Aorta (tissue), 5 donors: ENCODE measurements at places on chromosomes 1 and 21. TPM values are rescaled to one million over a fixed set of nuclear protein-coding genes. Genes with fewer than 3 reads are reported as not detected.

DNA sequence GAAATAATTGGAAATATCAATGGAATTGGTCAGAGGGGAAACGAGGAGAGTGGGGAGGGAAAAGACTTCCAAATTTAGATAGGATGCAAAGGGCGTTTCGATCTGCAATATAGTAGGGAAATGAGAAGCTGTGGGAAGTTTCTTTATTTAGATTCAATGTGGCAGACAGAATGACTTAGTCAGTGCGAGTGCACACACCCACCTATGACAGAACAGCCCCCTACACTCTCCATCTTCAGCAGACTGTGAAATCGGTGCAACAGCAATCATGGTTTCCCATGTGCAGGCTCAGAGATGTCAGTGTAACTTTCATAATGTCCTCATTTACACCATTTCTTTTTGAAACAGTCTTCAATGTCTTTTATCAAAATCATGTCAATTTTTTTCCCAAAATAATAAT, 46.0 kb downstream of the DIP2A start:
- no peaks in the 10 kb centered on the region for H3K4me1 ChIP-seq
- DNase-seq: no peak
- H3K4me3 ChIP-seq: no peak overlapping the region
- no peaks in the 10 kb centered on the region for H3K36me3 ChIP-seq
- H3K27me3 ChIP-seq: no peaks in the 10 kb centered on the region

- H3K27ac ChIP-seq: no peak overlapping the region
- no peaks in the 10 kb centered on the region for H3K4me1 ChIP-seq
- no peak for DNase-seq
Measured at GRCh38 chr1:173097001-173097400, 46.3 kb upstream of the TNFSF18 start.

GRCh38 chr1:173095632-173096031, 44.9 kb upstream of the TNFSF18 start:
- H3K27ac ChIP-seq: no peak overlapping the region
- H3K4me1 ChIP-seq: no peaks in the 10 kb centered on the region
- H3K4me3 ChIP-seq: no peak overlapping the region
- H3K27me3 ChIP-seq: no peaks in the 10 kb centered on the region

GRCh38 chr1:54310439-54311328, 95.5 kb downstream of the SSBP3 start:
- no peaks in the 10 kb centered on the region for H3K36me3 ChIP-seq
- DNase-seq: no peak
- no peaks in the 10 kb centered on the region for H3K4me1 ChIP-seq

DNA sequence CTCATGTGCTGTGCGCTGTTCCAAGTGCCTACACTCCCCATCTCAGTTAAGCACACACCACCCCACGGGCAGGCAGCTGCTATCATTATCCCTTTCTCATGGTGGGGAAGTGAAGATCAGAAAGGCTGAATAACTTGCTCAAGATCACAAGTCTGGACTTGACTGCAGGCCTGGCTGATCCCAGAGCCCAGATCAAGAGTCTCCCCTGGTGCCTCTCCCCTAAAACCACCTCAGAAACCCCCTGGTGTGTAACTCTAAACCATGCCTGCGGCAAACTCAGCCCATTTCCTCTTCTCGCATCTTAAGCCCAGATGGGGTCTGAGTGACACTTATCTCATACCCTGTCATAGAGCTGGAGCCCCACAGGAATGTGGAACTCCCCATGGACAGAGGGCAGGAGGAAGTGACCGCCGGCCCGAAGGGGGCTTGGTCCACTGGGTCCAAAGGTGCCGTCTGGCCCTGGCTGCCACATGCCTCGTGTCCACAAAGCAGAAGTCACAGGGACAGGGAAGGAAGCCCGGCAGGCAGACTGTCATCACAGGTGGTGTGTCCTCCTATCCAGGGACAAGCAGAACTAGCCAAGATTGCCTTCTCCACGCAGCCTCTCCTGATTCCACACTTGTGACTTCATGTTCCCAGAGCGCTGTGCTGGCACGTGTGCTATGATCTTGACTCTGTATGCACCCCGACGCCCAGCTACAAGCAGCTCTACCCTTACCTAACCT, 92.1 kb downstream of the SYF2 start:
- H3K4me1 ChIP-seq: no peaks in the 10 kb centered on the region
- H3K4me3 ChIP-seq: no peak overlapping the region
- no peaks in the 10 kb centered on the region for H3K27me3 ChIP-seq
- no peaks in the 10 kb centered on the region for H3K36me3 ChIP-seq

Gene KLHDC7A
- not detected for polyA plus RNA-seq
